ENCODE measurements at places on chromosomes 3 and 15.

GRCh38 chr15:60523056-60523455 lies 44.1 kb upstream of the ICE2 start:
- no peak for DNase-seq

DNA sequence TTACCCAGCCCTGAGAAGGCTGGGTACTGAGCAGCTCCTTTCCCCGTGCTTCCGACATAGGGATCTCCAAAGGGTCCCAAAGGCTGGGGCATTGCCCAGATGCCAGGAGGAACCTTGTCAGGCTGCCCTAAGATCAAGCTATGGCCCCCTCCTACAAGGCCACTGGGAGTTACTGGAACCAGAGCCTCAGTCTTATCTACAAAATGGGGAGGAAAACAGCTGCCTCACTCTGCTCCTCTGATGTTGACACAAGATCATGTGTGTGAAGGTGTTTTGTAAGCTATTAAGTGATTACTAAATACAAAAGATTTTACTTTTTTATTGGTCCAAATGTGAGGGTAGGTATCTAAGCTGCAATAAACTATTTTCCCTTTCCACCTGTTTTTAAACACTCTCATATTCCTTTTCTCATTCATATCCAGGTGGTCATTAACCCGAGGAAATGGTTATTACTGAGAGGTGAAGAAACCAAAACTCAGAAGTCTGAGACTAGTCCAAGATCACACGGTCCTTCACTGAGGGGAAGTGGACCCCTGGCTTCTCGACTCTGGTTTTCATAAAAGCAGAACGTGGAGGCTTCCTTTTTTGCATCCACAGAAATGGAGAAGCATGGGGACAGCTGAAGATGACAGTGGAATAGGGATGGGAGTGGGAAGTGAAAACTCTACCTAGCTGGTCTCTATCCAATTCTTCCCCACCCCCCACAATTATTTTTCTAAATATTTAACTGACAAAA lies 1.7 kb downstream of the ARPIN start:
- peak; percentile 65 for DNase-seq

DNA sequence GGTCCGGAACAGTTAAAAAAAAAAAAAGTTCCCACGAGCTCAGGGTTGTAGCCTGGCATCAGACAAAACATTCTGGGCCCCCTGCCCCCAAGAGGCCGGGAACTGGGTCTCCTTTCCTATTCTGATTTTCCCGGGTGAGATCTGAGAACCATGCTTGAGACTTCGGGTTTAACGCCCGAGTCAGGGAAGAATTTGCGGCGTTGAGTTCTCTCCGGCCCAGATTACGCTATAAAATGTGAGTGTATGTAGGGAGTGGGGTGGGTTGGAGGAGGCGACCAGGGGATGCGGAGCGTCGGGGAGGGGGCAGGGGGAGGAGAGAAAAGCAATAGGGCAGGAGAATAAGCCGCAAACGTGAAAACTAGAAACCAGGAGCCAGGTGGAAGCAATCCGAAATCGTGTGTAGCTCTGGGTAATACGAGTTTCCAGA lies 2.7 kb downstream of the ZIC1 start:
- DNase-seq: no peak

- no peak for DNase-seq
Observed at GRCh38 chr3:129836381-129837064, 57.0 kb downstream of the TMCC1 start.

DNA sequence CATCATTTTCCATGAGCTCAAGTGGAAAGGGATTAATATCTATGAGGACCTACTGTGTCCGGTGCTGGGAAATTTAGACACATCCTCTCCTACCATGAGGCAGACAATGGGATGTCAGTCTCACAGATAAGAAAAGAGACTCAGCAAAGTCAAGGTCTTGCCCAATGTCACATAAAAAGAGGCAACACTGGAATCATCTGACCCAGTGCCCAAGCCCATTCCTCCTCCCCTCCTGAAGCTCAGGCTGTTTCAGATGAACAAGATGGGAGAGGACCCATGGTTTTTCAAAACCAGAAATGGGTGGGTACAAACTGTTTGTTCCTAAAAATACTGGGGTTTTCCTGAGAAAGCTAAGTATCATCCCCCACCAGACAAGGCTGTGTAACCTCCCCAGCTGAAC lies 22.2 kb downstream of the POC1A start:
- DNase-seq: no peak

DNA sequence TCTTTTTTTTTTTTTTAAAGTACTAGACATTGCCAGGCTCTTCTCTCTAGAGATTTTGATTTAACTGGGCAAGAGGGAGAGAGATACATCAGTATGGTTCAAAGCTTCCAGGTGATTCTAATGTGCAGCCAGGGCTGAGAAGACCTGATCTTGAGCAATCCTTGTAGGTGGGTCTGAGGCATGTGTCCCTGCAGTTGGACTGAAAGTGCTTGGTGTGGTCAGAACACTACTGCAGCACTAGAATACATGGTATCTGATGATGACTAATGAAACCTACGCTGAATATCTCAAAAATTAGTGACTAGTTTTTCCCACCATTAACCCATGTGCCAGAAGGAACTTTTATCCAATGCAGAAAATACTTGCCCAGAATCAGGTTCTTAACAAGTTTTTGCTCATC lies 34.4 kb upstream of the MYO5C start:
- no peak for DNase-seq

Measured in body of pancreas (tissue), 4 donors.